Hematopoietic multipotent progenitor cell treated with erythropoietin and hydrocortisone succinate and interleukin-3 and kit ligand, for 6 days (in vitro differentiated cells): ENCODE measurements at places on chromosomes 4 and X.
A peak's percentile ranks its signal among the peaks of the same experiment; 100 is the strongest.

DNA sequence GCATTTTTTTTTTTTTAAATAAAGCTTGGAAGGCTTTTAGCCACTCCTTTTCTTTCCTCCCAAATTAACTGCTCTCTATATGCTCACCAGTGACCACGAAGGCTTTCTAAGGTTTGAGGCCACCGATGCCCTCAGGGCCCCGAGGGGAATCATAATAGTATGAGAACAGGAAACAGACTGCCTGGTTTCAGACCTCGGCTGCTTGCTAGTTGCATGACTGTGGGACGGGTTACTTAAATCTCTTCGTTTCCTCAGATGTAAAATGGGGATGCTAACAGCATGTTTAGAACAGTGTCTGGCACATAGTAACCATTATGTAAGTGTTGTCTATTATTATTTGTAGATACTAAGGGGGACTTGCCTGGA lies 3.6 kb downstream of the LINC00632 start:
- no peak for DNase-seq

- DNase-seq: no peak
These were observed 343.5 kb upstream of the GATB start for GRCh38 chr4:152104356-152104755.

GRCh38 chr4:8819019-8819418 lies 52.6 kb downstream of the HMX1 start:
- no peak for DNase-seq

DNA sequence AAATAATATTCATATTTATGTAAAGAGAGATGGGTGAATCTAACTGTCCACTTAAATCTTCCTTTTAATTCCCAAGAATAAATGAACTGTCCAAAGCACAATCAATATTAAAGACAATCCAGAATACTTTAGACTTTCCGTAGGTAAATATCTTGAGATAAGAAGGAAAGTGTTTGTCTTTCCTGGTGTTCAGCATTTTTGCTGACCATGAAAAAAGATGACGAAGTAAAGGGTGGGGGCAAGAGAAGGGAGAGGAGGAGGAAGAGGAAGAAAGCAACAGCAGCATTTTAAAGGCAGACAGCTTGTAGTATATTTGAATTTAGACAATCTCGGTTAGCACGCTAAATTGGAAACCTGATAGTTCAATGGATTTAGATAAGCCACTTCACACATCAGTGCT lies 498.2 kb downstream of the KCNIP4 start:
- DNase-seq: no peak

DNA sequence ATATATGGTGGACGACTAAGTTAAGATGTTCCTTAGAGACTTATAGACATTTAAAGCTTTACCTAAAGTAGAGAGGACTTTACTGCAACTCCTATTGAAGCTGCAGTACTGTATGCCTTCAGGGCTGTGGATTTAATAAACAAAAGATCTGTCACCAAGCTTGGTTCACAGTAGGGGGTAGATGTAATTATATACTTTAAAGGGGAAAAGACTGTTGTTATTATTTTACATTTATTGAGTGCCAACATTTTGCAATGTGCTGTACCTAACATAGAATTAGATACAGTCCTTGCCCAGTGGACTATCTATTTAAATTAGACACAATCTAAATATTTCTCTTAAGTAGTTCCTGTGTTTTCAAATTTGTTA lies 67.2 kb downstream of the SLIT2 start:
- DNase-seq: no peak

DNA sequence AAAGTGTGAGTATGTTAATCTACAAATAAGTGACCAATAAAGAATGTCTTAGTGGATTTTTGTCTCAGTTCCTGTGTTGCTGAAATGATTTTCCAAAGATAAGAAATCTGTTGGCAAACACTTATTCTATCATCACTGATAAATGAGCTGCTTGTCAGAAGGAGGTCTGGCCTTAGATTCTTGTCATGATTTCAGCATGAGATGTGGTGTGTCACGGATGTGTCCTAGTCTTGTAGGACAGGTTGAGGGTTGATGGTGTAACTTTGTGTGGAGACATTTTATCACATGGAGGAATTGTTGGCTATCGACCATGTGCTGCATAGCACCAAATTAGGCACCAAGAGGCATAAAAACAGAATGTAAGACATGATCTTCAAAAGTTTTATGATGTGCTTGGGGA lies 31.8 kb upstream of the LIMCH1 start:
- peak; percentile 19 for DNase-seq

DNA sequence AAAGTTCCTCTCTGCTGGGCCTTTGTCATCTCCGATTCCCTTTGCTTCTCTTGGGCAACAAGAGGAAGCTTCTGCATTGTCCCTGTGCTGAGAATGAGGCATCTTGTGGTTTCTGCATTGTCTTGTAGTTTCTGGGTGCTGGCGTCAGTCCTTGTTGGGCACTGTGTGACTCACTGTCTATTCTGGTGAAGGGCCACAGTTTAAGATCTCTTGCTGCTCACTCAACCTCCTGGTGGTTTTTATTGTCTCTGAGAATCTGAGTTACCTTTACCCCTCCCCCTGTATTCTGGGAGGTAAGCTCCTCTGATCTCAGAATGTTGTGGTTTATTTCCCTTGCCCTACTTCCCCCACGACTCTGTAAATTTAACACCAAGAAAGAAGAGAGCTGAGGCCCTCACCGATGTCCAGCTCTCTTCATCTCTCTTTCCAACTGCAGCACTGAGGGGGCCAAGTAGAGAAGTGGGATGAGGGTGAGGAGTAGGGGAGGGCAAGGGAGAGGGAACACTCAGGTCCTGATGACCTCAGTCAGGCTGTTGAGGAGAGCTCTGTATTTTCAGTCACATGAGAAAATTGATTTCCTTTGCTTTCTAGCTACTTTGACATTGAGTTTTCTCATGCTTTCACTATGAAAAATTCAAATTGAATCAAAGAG lies 441.6 kb upstream of the PITX2 start:
- DNase-seq: no peak

DNA sequence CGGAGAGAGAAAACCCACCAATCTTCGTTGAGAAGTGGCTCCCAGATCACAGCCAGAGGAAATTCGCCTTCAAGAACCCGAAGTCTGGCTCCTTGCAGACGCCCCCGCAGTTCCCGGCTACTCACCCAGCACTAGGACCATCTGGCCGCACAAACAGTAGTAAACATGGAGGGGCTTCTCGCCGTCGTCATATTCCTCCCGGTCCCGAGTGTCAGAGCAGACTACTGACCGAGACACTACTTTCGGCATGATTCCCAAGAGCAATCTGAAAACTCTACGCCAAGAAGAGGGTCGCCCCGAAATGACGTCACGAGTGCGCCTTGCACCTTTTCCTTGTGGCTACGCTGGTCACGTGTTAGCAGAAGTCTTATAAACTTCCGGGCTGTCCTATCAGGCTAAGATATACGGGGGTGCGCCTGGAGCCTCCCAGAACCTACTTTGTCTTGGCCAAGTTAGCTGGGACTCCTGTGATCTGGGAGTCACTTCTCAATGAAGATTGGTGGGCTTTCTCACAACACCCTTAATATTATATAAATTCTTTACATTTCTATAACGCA lies at the start of gene STEEP1:
Gene STEEP1 (minus strand): TSS at position 303 of the 557 bp plus-strand sequence. CDS start 54 bp downstream, at position 249.
- peak; percentile 96 for DNase-seq
